ENCODE measurements at places on chromosomes 12 and 14.

GRCh38 chr12:117518594-117519270, 157.3 kb upstream of the NOS1 start:
- DNase-seq: no peak

- DNase-seq: no peak
Observed at GRCh38 chr12:91874086-91874865, 271.4 kb downstream of the BTG1 start.

- no peak for DNase-seq
Observed at GRCh38 chr14:78959674-78960264, 789.6 kb downstream of the NRXN3 start.

GRCh38 chr14:77032491-77032843, 4.0 kb upstream of the IRF2BPL start:
- no peak for DNase-seq

- no peak for DNase-seq
Observed at GRCh38 chr14:47422191-47422590, 253.2 kb downstream of the MDGA2 start.

- DNase-seq: no peak
Observed at GRCh38 chr12:98291828-98292227, 223.6 kb upstream of the TMPO start.

DNA sequence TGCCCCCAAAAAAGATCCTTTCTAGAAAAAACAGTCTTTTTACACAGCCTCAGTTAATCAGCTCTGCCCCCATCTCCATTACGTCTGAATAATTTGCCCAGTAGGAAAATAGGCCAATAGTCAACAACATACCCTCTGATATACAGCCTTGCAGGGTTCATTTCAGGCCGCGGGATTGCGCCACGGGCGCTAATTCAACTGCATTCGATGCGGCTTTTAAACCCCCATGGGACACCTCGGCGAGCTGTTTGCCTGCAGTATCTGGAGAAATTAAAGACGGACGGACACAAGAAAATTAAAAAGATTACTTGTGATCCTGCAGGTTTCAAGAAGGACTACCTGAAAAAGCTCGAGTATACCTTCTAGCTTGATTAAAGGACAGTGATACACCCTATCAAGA, 36.1 kb downstream of the ERP29 start:
- no peak for DNase-seq

- DNase-seq: no peak
Observed at GRCh38 chr12:7695566-7696197, at the start of gene GDF3. Gene GDF3 (minus strand): TSS chr12:7695775. CDS start chr12:7695728, 47 bp downstream.

- DNase-seq: no peak
Observed at GRCh38 chr12:108235197-108235984, 103.7 kb downstream of the CMKLR1 start.

DNA sequence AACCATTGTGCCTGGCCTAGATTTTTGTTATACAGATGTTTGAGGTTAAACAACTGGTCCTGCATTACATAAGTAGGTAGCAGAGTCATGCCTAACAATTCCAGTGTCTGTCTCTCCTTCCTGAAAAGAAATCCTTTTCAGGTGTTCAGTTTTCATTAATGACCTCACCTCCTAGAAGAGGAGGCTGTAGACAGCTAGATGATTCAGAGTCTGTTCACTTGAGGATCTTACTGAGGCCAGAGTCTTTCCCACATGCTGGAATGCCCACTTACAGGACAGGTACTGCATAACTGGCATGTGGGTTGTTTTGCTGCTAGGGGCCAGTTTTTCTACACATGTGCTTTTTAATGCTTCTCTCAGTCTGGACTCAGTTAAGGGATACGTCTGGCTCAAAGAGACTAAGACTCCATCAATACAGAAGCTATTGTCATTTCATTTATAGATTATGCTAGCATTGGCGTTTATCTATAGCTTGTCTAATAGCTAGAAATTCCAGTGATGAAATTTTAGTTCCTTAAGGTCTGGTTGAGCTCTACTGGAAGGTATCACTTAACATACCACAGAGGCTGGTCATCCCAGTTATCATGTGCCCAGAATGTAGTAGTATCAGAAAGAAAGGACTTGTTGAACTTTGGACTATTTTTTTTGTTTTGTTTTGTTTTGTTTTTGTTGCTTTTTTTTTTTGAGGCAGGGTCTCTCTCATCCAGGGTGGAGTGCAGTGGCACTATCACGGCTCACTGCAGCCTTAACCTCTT, 206.4 kb downstream of the ERC1 start:
- no peak for DNase-seq

- DNase-seq: no peak
Observed at GRCh38 chr12:91948504-91948903, 197.1 kb downstream of the BTG1 start.

DNA sequence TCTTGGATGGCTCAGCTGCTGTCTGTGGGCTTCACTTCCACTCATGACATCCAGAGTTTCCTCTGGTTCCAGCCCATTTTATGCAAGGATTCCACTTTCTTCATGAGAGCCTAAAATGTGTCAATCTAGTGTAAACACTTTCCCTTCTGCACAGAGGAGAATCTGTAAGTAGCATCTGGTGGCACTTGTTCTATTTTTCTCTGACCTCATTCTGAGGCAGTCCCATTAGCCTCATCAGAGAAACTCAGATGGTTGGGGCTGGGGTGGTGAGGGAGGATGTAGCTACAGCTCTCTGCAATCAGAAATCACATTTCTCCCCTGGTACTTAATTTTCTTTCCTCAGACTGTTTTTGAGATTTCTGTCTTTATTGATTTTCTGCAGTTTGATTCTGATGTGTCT, 81.6 kb downstream of the PRMT8 start:
- DNase-seq: no peak

GRCh38 chr14:86619726-86620125, 1089.8 kb downstream of the FLRT2 start:
- DNase-seq: no peak

DNA sequence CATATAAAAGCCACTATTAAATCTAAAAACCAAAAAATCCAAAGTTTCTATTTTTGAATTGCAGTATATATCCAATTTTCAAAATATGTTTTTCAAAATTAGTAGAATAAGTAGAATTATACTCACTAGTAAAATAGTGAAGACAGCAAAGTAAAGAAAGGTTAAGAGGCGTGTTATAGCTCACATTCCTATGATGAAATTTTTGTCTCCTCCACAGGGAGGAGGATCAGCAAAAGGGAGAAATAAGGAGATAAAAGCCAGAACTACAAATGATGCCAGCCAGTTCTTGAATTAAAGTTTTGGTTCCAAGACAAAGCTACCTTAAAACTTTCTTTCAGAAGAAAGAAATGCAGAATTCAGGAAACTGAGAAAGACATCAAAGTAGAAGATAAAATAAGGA, 50.0 kb downstream of the C2CD5 start:
- DNase-seq: no peak

DNA sequence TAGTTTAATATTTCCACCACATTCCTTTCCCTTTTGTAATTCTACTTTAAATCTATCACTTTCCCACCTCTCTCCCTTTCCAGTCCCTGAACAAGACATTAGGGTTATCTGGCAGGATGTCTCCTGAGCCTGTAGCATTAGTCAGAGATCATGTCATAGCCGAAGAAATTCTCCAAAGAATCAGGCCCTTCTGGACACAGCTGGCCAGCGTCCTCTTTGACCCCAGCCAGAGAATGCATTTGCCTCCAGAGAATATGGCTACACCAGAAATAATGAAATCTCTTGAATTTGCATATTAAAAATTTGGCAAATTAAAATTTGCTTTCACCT, 56.7 kb downstream of the NTF3 start:
- no peak for DNase-seq

- DNase-seq: no peak
Observed at GRCh38 chr14:103206836-103207387, 83.7 kb downstream of the TNFAIP2 start.

- DNase-seq: no peak
Observed at GRCh38 chr12:122990961-122991622, 10.6 kb downstream of the ARL6IP4 start.

- DNase-seq: no peak
Observed at GRCh38 chr12:118330421-118331018, 42.2 kb downstream of the TAOK3 start.

GRCh38 chr12:45634273-45634917, 95.1 kb upstream of the ARID2 start:
- no peak for DNase-seq

GRCh38 chr14:99676657-99677056, 7.4 kb upstream of the CYP46A1 start:
- no peak for DNase-seq

GRCh38 chr14:76781648-76782051, 20.4 kb downstream of the VASH1 start:
- no peak for DNase-seq

DNA sequence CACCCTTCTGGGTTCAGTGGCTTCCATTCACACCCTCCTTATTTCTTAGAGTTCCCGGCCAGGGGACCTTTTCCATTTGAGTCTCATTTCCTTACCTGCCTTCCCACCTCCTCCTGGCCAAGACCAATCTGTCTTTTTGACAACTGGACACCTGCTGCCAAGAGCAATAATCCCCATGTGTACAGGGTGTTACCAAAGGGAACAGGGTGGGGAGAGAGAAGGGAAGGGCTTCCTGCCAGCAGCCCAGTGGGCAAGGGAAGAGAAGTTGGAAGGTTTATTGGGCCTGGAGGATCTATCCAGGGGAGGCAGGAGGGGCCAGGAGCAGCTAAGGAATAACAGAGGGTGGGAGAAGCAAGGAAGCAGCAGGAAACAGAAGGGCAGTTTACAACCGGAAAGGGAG, 346.2 kb downstream of the C12orf75 start:
- no peak for DNase-seq

GRCh38 chr12:64678835-64679234, 68.5 kb downstream of the RASSF3 start:
- DNase-seq: no peak

GRCh38 chr14:67514650-67515385, 18.3 kb upstream of the PLEKHH1 start:
- DNase-seq: peak; percentile 60

DNA sequence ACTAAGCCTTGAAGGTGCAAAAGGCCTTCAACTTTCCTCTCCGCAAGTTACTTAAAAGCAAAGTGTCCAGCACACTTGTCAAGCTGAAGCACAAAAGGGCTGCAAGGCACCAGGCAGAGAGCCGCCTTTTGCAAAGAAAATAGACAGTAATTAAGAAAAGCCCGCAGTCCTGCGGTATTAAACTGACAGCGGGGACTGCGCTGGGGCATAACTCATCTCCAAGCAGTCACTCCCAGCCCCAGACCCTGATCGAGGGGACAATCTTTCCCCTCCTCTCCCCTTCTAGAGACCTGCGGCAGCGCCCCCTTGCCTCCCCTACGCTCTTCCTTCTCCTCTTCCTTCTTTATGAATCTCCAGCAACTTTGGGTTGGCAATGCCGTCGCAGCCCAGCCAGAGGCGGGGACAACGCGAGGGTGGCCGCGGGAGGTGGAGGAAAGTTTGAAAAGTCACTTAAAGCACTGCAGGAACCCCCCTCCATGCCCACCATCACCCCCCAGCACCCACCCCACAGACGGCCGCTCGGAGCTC, 200.9 kb upstream of the CAND1 start:
- no peak for DNase-seq

GRCh38 chr12:49652921-49653520, 29.7 kb downstream of the PRPF40B start:
- no peak for DNase-seq

DNA sequence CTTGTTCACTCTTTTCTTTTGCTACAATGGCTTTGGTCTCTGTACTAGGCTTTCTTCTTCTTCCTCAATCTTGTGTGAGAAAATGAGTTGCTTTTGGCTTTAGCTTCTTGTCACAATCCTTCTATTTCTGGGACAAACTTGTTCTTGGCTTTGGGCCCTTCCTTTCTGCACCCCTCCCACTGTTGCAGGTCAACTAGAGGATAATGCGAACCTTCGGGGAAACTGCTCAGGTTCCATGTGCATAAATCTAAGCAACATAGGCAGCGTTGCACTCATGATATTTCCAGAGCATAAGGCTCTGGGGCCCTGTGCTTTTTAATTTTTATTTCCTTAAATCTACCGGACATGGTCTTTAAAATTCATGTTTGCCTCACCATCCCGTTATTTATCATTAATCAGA, 89.8 kb upstream of the LRIG3 start:
- DNase-seq: no peak

DNA sequence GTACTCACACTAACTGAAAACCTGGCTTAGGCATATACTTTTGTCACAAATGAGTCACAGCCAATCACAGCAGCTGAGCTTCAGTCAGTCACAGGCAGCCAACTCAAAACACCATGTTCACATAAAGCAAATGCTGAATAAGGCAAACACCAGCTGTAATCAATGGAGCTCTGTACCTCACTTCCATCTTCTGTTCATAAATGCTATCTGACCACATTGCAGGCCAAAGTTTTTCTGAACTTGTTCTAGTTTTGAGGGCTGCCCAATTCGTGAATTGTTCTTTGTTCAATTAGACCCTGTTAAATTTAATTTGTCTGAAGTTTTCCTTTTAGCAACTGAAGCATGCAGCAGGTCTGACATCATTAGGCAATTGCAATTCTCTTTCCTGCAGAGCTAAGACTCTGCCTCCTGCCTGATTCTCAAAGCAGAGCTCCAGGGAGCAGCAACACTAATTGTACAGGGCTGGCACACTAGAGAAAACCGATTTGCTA, 129.9 kb downstream of the WIF1 start:
- no peak for DNase-seq

DNA sequence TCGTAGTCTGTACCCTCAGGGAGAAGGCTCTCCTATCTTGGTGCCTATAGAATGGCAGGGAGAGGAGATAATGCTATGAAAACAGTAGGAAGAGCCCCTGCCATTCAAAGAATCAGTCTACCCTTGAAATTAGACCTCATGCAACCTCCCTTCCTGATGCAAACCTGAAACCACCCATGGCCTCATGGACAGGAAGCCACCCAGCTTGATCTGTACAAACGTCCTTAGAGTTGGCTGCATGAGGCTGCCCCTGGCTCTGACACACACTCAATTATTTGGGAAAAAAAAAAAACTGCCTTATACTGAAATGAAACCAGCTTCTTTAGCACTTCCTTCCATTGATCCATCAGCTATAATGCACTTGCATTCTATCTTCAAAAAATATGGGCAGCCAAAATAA, 116.6 kb upstream of the BCL2L14 start:
- DNase-seq: no peak

GRCh38 chr12:53480491-53481442, 18.5 kb downstream of the MAP3K12 start:
- no peak for DNase-seq

GRCh38 chr14:52094546-52095271, 25.9 kb upstream of the NID2 start:
- no peak for DNase-seq

- no peak for DNase-seq
Observed at GRCh38 chr12:108629151-108629550, 4.5 kb downstream of the SELPLG start.

DNA sequence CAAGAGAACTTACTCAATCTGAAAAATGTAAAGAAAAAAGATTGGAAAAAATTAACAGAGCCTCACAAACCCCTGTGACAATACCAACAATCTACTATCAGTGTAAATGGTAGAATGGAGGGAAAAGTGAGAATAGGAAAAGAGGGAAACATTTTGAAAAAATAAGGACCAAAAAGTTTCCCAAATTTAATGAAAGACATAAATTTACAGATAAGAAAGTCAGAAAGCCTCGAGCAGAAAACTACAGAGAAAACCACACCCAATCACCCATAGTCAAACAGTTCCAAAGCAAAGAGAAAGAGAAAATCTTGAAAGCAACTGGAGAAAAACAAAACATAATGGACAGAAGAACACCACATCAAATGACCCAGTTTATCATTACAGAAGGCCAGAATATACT, 142.7 kb upstream of the DIO3 start:
- no peak for DNase-seq

Measured in activated naive CD4-positive, alpha-beta T cell treated with anti-CD3 and anti-CD28 coated beads, Interleukin-2, amount 50 U/mL, for 72 hours (primary cell).